ENCODE measurements at places on chromosomes 16 and 17. TPM values are rescaled to one million over a fixed set of nuclear protein-coding genes. Genes with fewer than 3 reads are reported as not detected.

EIF3CL gene
- total RNA-seq, result 313 TPM

CA4 gene
- 1.7 TPM for total RNA-seq

DNA sequence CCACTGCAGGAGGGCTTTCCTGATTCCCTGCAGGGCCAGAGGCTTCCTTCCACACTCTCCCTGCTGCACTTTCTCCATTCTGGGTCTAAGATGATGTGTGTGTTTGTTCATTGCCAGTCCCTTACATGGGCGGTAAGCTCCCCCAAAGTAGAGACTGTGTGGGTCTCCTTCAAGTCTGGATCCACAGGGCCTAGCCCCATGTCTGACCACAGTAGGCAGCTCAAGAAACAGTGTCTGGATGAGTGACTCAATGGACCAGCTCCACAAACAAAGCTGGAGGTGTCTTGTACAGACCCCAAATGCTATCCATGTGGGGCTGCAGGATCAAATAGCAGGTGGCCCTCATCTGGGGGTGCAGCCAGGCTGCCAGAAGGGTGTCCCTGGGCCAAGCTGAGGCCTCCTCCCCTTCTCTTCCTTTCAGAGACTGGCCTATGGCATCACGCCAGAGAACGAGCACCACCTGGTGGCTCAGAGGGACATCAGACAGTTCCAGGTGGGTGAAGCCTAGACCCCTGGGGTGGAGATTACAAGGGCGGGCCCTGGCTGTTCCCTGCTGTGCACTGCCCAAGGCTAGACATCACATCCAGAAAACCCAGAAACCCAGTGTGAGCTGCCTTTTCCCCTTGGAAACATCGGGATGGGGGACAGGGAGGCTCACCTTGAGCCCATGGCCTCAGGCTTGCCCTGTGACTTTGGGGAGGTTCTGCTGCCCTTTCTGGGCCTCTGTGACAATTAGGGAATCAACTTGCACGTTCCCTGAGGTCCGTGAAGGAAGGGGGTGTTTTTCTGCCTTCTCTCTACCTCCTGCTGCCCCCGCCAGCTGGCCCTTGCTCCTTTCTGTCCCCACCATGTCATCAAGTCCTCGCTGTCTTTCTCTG, 45.9 kb downstream of the SLC6A2 start:
- DNase-seq, result peak; percentile 69

GRCh38 chr17:80605326-80606066, 60.9 kb downstream of the RPTOR start:
- DNase-seq, result peak; percentile 72

DNA sequence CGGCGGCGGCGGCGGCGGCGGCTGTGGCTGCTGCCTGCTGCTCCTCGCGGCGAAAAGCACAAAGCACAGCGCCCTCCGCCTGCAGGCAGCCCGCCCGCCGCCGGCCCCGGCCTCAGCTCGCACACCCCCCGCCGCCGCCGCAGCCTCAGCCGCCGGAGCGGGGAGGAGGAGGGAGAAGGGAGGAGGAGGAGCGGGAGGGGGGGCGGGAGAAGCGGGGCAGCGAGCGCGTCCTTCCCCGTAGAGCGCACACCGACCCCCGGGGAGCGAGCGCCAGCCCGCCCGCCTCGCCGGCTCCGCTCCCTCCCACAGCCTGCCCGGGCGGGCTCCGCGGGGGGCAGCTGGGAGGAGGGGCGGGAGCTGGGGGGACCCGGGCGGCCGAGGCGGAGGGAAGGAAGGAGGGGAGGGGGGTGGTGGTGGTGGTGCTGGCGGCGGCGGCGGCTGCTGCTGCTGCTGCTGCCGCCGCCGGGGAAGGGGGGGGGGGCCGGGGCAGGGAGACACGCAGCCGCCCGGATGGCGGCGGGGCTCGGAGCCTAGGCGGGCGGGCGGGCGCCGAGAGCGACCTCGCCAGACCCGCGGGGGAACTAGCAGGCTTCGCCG, at the start of gene UBTF:
Gene UBTF, minus strand, starts transcription at position 60 of the 597 bp plus-strand sequence. CDS start 1,446 bp downstream, outside the sequence.
- peak; percentile 75 for DNase-seq

- no peak for DNase-seq
These were observed 49.8 kb downstream of the MEAK7 start for GRCh38 chr16:84454611-84455010.

- DNase-seq, result no peak
These were observed 276.7 kb downstream of the FTO start for GRCh38 chr16:53980675-53981074.

DNA sequence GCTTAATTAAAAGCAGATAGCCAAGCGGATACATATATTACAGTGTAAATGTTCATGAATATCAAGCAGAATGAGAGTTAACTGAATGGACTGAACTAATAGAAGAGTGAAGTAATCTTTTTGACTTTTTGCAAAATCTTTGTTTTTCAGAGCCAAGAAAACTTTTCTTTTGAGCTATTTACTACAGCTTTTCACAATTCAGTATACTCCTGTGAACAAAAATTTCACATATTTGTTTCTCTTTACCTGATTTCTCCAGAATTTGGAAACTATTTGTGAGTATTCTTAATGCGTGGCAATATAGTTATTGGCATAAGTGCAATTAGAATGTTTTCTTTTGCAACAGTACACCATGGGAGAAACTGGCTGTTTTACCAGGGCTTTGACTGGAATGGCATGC, 9.1 kb upstream of the DUXB start:
- DNase-seq, result no peak

DNA sequence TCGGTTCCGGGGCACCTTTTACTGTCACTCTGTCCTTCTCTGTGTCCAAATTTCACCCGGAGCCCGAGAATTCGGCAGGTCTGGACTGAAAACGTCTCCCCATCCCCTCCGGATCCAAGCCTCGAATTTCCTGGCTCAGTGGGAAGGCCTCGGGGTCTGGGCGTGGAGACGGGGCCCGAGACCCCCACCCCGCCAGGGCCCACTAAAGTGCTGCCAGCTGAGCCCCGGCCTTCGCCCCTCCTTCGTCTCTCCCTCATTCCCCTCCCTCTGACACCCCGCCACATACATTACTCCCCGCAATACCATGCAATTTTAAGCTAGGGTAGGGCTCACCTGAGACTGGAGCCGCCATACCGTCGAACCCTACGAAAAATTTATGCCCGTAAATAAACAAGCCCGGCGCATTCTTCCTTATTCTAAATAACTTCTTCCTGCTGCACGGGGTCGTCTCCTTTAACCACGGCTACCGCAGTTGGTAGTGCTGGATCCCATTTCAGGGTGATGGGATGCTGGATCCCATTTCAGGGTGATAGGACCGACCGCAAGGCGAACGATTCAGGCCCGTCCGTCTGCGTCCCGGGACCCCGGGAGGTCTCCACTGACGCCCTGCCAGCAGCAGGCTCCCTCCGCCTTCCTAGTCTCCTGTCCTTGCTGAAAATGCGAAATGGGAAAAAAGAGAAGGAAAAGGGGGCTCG, 4.4 kb upstream of the OR1F1 start:
- DNase-seq, result no peak

- DNase-seq, result no peak
These were observed 386.5 kb downstream of the CPPED1 start for GRCh38 chr16:12417030-12417814.

All from adrenal gland (tissue), 19 donors.